ENCODE measurements at places on chromosomes 5 and 9.

DNA sequence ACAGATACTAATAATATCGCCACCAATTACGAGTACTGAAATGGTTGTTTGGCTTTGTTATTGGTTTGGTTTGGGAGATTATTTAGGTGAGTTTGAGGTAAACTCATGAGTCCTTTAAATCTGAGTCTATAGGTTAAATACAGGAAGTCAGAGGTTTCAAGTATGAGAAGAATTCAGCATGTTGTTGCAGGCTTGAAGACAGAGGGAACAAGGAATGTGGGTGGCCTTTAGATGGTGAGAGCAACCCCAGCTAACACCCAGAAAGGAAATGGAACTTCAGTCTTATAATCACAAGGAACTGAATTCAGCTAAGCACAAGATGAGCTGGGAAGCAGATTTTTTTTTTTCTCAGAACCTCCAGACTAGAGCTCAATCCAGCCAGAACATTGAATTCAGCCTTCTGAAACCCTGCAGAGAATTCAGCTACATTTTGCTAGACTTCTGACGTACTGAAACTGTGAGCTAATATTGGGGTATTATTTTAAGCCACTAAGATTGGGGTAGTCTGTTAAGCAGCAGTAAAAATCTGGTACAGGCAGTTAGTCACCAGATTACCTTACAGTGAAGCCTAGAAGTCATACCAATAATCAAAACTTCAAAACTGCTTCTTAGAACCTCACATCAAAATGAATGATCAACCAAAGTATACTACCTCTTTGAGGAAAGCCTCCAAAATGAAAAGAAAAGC, 216.0 kb upstream of the PUM3 start:
- no peak for DNase-seq

- DNase-seq: no peak
Measured at GRCh38 chr9:30476826-30477225, 1907.6 kb upstream of the ACO1 start.

DNA sequence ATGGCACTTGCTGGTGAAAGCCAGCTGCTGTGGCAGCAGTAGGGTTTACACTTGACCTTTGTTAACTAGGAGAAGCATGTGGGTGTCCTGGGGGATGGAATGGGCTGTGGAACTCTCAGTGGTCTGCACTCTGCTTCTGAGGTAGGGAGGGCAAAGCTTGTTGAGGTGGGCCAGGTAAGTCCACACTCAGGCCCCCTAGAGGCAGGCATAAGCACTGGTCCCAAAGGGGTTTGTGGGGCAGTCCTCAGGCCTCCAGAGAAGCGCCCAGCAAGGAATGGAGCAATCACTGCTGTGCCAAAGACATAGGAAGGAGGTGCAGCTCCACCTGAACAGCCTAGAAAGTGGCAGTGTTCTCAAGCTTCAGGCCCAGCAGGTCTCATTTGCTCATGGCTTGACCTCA, 34.7 kb downstream of the INSL4 start:
- DNase-seq: no peak

DNA sequence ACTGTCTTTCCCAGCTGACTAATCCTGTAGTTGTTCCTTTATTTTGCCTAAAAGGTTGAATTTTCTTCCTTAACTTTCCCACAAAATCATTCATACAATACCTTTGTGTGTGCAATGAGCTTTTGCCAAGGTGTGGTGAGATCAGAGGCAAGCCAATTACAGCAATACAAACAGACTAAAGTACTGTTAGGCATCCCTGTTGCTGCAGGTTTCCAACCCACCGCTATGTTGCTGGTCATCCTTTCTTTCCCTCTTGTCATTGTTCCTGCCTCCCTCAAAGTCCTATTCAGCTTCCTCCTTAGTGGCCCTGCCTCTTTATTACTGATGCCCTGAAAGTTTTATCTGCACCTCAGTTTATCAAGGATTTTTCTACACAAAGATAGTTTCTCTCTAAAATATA, 22.1 kb downstream of the ITGA2 start:
- DNase-seq: no peak

DNA sequence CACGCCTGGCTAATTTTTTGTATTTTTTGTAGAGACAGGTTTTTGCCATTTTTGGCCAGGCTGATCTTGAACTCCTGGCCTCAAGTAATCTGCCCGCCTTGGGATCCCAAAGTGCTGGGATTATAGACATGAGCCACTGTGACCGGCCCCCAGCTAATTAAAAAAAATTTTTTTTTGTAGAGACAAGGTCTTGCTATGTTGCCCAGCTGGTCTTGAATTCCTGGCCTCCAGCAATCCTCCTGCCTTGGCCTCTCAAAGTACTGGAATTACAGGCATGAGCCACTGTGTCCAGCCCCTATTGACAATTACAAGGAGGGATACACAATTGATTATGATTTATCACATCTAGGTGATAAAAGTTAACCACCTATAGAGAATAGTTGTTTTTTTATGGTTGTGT, 59.5 kb downstream of the NR2F1 start:
- DNase-seq: no peak

GRCh38 chr9:96241391-96241809, 60.6 kb downstream of the HSD17B3 start:
- no peak for DNase-seq

- no peak for DNase-seq
Measured at GRCh38 chr5:39055768-39056398, 18.3 kb downstream of the RICTOR start.

GRCh38 chr9:134178394-134178767, 14.0 kb upstream of the RNU6ATAC start:
- DNase-seq: no peak

- no peak for DNase-seq
Measured at GRCh38 chr5:55345327-55345726, 37.5 kb downstream of the MTREX start.

DNA sequence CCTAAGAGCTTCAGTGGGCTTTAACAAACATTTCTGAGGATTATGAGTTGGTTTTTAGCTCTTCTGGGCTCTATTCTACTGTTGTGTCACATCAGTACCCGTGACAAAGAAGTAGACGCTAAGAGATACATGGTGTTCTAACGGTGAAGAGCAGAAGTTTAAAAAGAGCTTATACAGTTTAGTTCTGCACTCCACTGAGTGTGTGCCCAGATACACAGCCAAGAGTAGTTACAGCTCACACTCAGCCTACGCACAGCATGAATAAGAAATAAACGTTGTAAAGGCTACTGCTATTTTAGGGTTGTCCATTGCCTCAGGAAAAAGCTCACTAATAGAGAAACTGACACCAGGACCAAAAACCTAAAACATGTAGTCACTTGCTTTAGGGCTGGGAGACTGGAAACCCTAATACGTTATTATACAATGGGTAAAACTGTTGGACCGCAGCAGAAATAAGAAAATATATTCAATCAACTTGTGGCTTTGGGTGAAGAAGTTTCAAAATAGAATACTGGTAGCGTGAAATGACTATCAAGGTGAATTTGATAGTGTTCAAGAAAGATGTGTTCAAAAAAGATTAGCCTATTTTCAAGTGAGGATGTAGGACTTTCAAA, 34.7 kb downstream of the PSIP1 start:
- no peak for DNase-seq

DNA sequence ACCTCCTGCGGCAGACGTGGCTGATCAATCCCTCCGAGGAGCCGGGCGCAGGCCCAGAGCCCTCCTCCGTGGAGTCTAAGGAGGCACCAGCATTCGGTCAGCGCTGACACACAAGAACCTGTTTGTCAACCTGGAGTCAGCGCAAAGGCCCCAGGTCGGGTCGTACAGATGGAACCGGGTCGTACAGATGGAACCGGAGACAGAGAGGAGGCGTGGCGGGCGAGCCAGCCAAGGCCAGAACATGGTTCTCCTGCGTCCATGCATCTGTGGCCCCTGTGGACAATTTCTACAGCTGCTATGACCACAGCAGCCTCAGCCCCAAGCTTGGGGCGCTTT, 125.1 kb upstream of the SARDH start:
- no peak for DNase-seq

GRCh38 chr5:123150089-123150488, 61.0 kb downstream of the PRDM6 start:
- DNase-seq: no peak

DNA sequence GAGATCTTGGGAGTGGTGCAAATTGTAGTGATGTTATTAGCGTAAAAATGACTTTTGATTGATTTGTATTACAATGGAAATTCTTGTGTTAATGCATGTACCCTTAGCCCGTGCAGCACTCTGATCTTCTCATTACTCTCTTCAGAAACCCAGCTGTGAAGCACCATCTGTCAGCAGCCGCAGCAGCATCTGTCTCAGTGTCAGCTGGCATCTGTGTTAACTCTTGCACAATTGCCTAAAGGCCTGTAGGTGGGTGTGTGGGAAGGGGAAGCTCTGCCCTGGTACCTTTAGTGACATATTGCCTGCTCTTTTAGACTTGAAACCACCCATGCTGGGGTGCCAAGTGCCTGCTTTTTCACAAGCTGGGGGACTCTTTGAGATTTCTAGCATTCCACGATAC, 101.3 kb downstream of the FBXL7 start:
- no peak for DNase-seq

- no peak for DNase-seq
Measured at GRCh38 chr9:135414293-135414692, 65.3 kb upstream of the PPP1R26 start.

- no peak for DNase-seq
Measured at GRCh38 chr5:61683148-61683547, 351.1 kb downstream of the ZSWIM6 start.

- DNase-seq: no peak
Measured at GRCh38 chr5:53476531-53477480, 3.6 kb upstream of the FST start.

DNA sequence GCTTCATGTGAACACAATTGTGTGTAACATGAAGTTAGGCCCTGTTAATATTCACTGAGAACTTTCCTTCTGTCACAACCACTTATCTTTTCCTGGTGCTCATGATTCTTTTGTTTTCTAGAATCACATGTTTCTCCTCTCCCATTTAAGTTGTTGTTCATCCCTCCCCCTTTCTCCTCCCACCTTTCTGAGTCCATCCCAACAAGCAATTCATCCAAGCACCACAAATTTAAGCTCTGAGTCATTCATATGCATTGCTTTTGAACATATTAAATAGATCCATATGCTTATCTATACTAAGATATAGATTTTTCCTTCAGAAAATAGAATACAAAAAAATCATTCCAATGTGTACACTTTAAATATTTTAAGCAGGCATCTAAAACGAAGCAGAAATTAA, 75.2 kb upstream of the NFIB start:
- DNase-seq: no peak

GRCh38 chr9:98854266-98854665, 46.8 kb downstream of the GALNT12 start:
- no peak for DNase-seq

- no peak for DNase-seq
Measured at GRCh38 chr5:166991601-166992000, 1299.8 kb upstream of the WWC1 start.

GRCh38 chr5:76818844-76819831, at the start of gene F2RL1:
F2RL1 (plus strand) TSS chr5:76819030; CDS start chr5:76819183, 153 bp downstream.
- peak; percentile 62 for DNase-seq

DNA sequence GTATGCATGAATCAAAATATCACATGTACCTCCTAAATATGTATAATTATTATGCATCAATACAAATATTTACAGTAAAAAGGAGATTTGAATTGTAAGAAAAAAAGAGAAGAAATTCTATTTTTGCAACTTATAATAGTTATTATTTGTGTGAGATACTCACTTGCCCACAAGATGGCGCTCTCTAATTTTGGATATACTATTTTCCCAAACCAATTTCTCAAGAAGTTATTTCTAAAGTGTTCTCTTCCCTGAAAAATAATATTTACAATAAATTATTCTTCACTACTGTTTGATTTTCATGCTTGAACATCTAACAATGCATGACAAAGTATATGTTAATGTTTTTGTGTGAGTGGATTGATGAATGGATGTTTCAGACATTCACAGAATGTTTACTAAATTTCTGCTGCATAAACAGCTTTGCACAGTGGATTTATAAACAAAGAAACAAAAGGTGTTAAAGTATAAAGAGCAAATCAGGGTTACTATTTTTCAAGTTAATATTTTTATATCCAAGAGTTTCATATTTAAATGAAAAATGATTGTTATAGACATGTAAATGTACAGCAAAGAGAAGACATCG, 503.4 kb downstream of the PDE4D start:
- DNase-seq: no peak

DNA sequence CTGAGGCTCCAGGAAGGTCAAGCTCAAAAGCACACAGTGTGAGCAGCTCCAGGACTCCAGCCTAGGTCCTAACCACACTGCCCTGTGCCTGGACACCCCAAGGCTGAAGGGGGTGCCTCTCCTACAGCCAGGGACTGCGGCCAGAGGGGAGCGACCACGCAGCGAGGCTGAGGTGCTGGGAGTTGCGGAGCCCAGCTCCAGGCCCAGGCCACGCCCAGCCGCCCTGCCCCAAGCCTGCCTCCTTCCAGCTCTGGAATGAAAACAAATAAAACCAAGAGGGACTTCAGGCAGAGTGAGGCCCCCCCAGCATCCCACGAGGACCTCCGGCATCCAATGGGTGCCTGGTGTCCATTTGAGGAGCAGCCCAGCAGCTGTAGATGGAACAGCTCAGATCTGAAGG, 15.2 kb downstream of the VAV2 start:
- DNase-seq: no peak

DNA sequence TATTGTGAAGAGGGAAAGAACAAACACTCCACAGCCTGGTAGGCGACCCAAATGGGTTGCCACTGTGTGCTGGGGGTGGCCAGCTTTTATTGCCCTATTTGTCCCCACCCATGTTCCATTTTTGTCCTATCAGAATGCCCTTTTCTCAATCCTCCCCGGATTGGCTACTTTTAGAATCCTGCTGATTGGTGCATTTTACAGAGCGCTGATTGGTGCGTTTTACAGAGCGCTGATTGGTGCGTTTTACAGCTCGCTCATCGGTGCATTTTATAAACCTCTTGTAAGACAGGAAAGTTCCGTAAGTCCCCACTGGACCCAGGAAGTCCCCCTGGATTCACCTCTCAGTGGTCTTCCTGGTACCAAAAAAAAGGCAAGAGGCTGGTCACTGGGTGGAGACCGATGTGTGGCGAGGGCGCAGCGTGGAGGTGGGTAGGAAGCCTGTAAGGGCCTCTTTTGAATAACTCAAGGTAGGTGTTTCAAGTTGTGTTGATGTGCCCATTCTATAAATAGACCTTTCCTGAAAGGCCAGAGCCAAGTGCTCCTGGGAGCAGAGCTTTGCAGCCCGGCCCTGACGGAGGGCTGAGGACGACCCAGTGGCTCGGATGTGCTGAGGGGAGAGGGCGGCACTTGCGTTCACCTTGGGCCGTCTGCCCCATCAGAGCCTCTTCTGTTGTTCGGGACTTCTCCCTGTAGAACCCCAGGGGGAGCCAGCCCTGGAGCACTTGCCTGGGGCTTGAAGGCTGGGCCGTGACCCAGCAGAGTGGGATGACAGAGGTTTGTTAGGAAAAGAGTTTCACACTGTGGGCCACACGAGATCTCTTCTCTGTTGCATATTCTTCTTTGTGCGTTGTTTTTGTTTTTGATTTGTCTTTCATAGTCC, 7.2 kb upstream of the GFPT2 start:
- no peak for DNase-seq

- no peak for DNase-seq
Measured at GRCh38 chr5:55036477-55036876, 12.4 kb downstream of the GZMK start.

GRCh38 chr5:96329289-96329688, 103.8 kb downstream of the PCSK1 start:
- DNase-seq: no peak

Data from right atrium auricular region (tissue), 2 donors.